Osteoblast (primary cell): ENCODE measurements at places on chromosomes 7 and 10. TPM values are rescaled to one million over a fixed set of nuclear protein-coding genes. Genes with fewer than 3 reads are reported as not detected.
A peak's percentile ranks its signal among the peaks of the same experiment; 100 is the strongest.

- DNase-seq = no peak
These were observed 94.9 kb downstream of the GAD2 start for GRCh38 chr10:26311383-26311940.

Gene SPDYE1
- not detected in 2 replicates for total RNA-seq

DNA sequence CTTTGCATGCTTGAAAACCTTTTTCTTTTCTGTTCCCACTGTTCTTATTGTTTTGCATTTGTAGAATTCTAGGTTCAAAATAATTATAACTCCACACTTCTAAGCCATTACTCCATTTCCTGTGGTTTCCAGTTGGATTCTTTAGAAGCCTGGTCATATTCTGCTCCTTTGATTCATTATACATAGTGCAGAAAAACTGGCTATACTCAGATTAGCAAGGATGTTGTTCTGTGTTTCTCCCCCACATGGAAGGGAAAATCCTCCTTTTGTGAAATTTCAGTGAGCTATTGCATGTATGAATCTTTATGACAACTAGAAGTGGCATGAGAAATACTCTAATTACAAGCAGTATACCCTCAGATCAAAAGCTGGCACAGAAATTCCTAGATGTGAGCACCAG, 79.5 kb downstream of the SLC13A1 start:
- no peak for DNase-seq

- DNase-seq = no peak
These were observed 61.0 kb downstream of the PLPP4 start for GRCh38 chr10:120517881-120518484.

- no peak for DNase-seq
These were observed 87.5 kb upstream of the GATAD1 start for GRCh38 chr7:92359801-92360200.

GRCh38 chr7:129225931-129226572, 1.2 kb downstream of the AHCYL2 start:
- DNase-seq = peak; percentile 84

Gene EBF3
- 31.8 and 35.4 TPM in 2 replicates for total RNA-seq

DNA sequence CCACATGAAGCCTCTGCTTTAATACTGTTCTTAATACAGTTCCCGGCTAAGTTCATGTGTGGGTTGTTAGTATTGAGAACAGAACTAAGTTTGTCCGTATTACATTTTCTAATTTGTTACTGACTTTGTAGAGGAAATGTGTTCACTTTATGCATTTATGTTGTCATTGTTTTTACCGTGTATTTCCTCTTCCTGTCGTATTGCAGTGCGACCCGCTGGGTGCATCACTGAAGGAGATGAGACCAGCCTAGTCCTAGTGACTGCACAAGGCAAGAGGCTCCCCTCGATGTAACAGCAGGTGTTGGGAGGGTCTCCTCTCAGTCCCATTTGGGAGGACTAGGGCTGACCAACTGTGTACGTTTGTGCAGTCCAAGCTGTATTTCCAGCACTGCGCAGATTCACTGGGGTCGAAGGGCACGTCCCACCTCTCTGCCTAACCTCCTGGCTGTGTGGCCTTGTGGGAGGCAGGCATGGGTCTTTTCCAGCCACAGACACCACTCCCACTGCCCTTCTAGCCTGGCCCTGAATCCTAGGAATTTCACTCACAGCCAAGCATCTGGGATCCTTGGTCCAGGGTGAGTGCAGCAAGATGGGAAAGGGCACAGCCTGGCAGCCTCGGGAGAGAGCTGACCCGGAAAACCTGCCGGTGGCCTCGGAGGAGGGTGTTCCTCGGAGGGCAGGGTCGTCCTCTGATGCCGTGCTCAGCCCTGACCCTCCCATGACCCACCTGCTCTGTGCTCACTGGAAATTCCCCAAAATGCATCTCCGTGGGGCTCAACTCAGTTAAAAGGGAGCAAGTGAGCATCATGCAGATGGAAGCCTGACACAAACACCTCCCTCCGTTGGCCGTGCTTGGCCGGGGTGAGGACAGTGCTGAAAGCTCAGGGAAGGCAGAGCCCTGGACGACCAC, 63.9 kb upstream of the FAM20C start:
- no peak for DNase-seq

DNA sequence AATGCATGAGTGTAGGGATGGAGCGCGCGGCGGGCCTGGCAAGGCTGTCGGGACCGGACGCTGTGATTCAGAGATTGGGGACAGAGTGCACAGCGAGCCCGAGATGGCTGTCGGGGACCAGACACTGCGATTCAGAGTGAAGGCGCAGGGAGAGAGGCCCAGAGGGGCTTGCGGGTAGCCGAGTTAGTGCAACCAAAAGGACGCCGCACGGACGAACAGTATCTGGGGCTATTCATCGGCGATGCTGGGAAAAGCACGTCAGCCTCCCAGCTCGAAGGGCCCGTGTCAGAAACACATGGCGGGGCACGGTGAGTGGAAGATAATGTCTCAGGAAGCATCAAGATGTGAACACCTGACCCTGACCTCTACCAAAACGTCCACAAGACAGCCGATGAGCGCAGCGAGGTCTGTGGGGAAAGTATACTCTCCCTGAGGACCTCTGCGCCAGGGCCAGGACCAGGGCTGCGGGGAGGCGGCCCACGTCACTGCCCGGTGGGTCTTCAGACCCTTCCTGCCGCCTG, 215.8 kb downstream of the ZMYND11 start:
- DNase-seq = peak; percentile 52

Gene CALCR
- total RNA-seq = not detected in 2 replicates

DNA sequence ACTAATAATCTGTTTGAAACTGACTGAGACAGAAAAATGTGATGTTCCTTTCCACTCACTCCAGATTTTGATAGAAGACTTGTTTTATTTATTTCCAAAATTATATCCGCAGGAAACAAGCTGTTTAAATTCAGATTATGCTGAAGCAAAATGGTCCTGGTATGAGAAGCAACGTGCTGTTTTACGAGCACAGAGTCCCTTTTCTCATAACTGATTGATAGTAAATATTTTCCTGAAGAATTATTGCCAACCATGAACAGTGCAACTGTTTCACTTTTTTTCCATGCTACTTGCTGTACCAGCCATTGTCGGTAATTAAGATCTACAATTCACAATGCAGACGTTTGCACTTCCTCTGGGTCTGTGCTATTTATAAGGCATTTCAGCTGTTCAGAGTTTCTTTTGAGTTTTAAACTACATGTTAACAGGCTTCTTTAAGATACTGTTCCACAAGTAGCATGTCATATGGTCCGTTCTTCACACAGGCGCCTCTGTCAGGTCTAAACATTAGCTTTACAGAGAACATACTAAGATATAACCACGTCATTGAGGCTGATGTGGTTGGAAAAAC, 103.8 kb downstream of the POLL start:
- no peak for DNase-seq

Gene HABP2
- not detected in 2 replicates for total RNA-seq

DNA sequence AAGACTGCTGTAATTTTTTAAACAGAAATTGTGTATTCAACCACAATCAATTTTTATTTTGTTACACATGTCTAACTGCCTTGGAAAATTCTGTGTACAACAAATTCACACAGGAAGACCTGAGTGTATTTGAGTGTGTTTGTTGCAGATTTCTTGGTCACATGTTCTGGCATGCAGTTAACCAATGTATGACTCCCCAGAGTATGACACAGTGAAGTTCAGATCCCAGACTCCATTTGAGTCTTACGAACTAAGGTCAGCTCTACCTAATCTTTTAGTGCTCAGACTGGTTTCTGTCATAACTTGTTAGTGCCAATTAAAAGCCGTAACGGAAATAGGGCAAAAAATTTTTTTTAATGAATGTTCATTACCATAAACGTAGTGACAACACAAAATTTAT, 5.8 kb downstream of the GNAI1 start:
- no peak for DNase-seq

DNA sequence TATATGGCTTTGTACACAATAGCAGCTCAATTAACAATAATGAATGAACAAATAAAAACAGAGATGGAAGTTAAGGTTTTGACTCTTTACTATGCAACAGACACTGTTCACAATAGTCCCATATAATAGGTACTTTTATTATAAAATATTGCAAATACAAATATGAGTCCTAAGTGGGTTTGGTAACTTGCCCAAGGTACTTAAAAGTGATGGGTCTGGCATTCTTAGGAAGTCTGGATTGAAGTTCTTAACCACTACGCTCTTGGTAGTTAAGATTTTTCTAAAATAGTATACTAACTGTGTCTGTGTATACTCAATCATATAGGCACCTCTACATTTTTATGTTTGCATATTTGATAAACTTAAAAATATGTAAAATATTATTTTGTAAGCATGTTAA, 55.5 kb downstream of the HGF start:
- no peak for DNase-seq

GRCh38 chr10:7986851-7987250, 67.6 kb upstream of the GATA3 start:
- DNase-seq = no peak

Gene LOXL4
- total RNA-seq = 28.6 and 36.6 TPM in 2 replicates

Gene MRLN
- not detected in 2 replicates for total RNA-seq

Gene PDGFA
- 32.6 and 35.9 TPM in 2 replicates for total RNA-seq

DNA sequence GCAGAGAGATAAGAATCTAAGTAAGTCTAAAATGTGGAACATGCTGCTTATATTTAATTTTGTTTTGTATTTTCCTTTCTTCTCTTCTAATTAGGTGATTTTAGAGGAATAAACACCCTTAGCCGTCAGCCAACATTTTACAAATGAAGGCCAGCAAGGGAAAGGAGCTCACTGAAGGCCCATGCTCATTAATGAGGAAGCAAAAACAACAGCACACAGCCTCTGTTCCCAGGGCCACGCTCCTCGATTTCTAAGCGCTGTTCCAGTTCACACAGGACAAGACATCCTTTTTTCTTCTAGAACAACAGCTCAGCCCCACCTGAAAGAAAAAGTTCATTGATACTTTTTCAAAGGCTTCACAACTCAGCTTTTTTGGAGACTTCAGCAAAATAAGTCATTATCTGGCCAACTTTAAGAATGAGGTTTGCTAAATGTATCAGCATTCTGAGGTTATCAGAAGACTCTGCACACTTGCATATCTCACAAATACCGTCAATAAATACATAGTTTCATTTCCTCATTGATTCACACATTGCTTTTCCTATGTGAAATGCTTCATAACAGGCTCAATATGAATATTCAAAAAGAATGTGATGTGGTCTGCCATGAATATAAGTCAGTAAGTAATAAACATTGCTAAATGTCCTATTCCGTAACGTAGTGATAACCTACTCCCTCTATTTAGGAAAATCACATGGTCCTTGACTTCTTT, 34.8 kb upstream of the SFMBT2 start:
- no peak for DNase-seq

Gene PON1
- total RNA-seq = not detected in 2 replicates

DNA sequence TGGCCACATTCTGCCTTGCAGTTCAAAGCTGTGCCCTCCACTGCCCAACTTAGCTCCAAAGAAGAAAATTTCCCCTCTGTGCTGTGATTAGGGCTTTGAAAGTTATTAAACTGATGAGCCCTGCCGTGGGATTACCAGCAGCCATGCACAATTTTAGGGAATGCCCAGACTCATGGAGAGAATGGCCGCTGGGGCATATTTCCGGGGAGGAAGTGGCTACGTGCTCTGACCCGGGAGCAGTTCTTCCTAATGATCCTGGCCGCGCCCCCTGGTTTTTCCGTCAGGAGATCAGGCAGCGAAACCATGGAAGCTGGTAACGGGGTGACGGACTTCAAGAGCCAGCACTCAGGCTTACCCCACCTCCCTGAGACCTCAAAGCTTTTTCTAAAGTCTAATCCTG, 365.5 kb upstream of the PFKP start:
- no peak for DNase-seq

- DNase-seq = no peak
These were observed 235.9 kb downstream of the HGF start for GRCh38 chr7:81533931-81534330.

Gene JAKMIP3
- 0.29 and 0.36 TPM in 2 replicates for total RNA-seq

DNA sequence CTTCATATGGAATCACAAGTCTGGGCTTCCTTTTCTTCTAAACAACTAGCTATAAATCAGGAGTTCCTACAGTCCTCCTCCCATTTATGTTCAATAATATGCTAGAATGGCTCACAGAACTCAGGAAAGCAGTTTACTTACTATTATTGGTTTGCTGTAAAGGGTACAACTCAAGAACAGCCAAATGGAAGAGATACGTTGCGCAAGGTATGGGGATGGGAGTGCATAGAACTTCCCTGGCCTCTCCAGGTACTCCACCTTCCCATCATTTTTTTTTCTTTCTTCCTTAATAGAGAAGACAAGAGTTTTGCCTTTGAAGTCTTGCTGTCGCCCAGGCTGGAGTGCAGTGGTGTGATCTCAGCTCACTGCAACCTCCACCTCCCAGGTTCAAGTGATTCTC, 27.1 kb upstream of the SEMA4G start:
- no peak for DNase-seq

- DNase-seq = no peak
These were observed 13.4 kb upstream of the AP1S1 start for GRCh38 chr7:101140746-101141382.

Gene GLI3
- 10.9 and 11.9 TPM in 2 replicates for total RNA-seq

Gene EN2
- total RNA-seq = under 0.01 TPM in 1 of 2 replicates, not detected in the other

DNA sequence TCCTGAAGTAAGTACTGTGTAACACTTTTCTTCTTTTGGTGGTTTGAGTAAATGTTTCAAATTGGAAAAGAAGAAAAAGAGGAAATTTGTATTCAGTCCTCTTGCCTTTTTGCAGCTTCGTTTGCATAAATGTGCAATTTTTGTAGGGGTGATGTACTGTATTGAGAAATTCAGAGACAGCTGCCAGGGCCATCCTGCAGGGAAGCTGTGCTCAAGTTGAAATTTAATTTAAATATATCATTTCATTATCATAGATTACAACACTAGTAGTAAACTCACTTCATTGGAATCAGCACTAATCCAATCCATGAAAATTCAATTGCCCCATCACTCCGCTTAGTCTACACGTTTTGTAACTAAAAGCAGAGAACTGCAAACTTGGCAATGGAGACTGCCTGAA, 415.4 kb downstream of the DNAJB9 start:
- no peak for DNase-seq

Gene PLXNA4
- total RNA-seq = 4.3 and 6.5 TPM in 2 replicates

GRCh38 chr10:65911151-65911835, 1014.5 kb upstream of the LRRTM3 start:
- no peak for DNase-seq

GRCh38 chr10:69845574-69846292, 44.0 kb downstream of the COL13A1 start:
- no peak for DNase-seq

GRCh38 chr7:42197451-42197850, 39.6 kb downstream of the GLI3 start:
- no peak for DNase-seq

Gene VPS37D
- total RNA-seq = 5.8 and 5.9 TPM in 2 replicates

- no peak for DNase-seq
These were observed 16.5 kb upstream of the IMMP2L start for GRCh38 chr7:111578754-111579153.

Gene SPDYE9
- not detected in 2 replicates for total RNA-seq
